BJ (cell line): ENCODE measurements at places on chromosomes 6 and 20. TPM values are rescaled to one million over a fixed set of nuclear protein-coding genes. Genes with fewer than 3 reads are reported as not detected.

DNA sequence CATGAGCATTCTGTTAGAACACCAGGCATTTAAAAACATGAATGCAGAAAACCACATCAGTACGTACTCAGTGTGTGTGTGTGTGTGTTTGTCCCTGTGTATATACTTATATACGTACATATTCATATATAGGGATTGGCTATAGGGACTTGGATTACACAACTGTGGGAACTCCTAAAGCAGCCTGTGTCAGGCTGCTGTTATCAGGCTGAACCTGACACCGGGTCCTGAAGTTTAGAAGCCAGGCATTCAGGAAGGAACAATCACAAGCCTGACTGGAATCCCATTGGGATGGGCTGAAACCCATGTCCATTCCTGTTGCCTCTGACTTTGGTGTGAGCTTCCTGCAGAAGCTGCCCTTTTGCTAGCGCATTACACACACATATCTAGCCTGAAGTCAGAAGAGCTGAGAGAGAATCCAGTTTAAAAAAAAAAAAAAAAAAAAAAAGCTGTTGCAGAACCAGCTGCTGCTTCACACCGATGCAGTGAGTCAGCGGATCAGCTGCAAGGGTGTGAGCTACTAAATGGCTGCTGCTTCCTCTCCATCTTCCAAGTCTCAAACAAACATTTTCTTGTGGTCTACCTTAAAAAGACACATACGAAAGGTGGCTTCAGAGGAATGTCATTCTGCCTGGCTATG lies 348.1 kb downstream of the THBS2 start:
- DNase-seq = no peak

- DNase-seq = no peak
Observed at GRCh38 chr6:21085643-21086042, 507.9 kb upstream of the SOX4 start.

DNA sequence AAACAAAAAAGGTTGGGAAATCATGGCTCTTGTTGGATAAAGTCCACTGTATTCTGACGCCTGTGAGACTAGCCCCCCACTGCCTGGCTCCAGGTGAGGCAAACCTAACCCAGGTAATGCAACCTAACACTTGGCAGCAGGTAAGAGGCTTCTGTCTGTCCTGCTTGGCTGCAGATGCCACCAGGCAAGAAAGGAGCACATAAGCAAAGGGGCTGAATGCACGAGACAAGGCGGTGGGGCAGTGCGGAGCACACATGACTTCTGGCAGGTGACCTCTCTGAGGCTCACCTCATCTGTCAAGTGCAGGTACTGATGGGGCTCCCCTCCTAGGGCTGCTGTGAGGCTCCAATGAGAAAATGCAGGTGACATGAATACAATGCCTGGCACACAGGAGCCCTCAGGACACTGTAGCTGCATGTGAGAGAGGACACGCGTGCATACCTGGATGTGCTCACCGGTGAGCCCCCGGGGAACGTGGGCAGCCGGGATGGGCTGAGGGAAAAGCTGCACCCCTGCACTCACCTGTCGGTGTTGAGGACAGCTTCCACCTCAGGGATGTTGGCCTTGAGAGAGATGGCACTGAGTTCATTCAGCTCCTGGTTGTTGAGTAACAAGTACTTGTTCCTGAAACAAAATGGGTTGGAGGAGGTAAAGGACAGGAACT lies 54.1 kb downstream of the MYH7B start:
- DNase-seq = no peak

DNA sequence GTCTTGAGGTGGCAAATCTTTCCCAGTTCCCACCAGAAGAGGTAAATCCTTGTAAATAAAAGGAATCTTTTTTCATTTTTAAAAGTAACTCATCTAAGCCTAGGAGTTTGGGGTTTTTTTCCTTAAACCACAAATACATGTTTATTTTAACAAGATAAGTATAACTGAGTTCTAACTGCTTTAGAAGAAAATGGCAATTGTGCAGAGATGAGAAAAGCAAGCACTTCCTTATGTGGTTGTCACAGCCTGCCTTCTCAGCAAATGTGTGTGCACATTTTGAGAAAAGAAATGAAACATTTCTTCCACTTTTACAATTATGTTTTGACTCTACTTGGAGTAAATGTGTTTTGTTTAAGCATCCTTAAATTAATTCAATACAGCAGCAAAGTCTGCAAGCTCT lies 17.7 kb downstream of the HCK start:
- no peak for DNase-seq

- no peak for DNase-seq
Observed at GRCh38 chr20:20446425-20447015, 78.6 kb downstream of the INSM1 start.

GRCh38 chr6:165849534-165850430 lies 186.7 kb upstream of the PDE10A start:
- DNase-seq = no peak

Gene IGF2R
- 27.1 and 39.4 TPM in 2 replicates for polyA plus RNA-seq

GRCh38 chr6:145829950-145830349 lies 15.4 kb upstream of the FBXO30 start:
- DNase-seq = no peak

Gene AHI1
- polyA plus RNA-seq = 7.9 and 15.8 TPM in 2 replicates

DNA sequence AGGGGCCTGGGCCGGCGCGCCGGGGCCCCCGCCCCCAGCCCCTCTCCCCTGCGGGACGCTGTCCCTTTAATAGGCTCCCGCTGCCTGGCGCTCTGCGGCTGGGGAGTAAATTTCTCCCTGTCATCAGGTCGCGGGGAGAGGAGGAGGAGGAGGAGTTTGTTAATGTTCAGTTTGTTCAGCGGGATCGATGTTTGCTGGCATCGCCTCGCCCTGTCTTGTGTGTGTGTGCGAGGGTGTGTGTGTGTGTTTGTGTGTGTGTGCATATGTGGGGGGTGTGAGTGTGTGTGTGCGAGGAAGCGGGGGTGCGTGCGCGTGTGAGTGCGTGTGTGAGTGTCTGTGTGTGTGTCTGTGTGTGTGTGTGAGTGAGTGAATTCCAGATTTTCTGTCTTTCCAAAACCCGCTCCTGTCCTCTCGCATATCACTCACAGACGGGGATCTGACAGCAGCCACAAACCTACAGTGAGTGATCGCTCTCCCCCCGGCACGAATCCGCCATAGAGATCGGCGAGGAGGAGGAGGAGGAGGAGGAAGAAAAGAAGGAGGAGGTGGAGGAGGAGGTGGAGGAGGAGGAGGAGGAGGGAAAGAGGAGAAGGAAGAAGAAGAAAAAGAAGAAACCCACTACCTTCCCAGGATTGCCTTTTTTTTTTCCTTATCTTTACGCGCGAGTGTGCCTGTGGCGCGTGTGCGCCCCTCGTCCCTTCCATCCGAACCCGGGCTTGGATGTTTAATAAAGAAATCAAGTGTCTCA lies at the start of gene TSHZ2:
TSHZ2 (plus strand) TSS at position 169 of the 748 bp plus-strand sequence. CDS start 936 bp downstream, outside the sequence.
- DNase-seq = no peak

DNA sequence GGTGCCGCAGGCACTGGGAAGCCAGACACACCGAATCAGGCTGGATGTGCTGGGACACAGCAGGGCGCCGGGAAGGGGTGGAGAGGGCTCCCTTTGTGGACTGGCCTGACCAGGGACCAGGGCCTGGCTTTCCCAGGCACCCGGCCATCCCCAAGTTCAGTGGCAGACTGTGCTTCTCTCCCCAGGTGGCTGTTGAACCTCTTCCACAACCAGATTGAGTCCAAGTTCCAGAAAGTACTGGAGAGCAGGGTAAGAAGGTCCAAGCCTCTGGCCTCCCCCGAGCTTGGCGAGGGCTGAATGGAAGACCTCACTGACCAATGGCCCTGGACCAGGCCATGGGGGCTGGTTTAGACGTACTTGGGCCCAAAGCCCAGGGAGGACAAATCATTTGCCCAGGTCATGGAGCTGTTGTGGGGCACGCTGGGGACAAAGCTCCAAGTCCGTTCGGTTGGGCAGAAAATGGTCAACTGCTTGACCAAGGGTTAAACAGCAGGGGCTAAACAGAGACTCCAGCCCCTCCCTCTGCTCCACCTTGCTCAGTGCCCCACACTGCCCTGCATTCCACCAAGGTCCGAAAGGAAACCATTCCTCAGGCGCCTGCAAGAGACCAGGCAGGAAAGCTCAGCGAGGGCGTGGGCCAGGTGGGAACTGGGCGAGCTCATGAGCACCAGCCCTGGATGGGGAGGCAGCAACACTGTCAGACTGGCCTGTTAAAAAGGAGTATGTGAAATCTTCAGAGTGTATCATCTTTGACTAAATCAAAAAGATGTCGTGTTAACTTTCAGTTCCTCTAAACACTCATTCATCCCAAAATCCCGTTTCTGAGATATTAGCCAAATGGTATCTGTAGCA lies 9.1 kb downstream of the LBP start:
- no peak for DNase-seq

GRCh38 chr6:8758412-8758811 lies 323.1 kb upstream of the SLC35B3 start:
- no peak for DNase-seq

GRCh38 chr6:162331911-162332310 lies 395.7 kb downstream of the PRKN start:
- no peak for DNase-seq

DNA sequence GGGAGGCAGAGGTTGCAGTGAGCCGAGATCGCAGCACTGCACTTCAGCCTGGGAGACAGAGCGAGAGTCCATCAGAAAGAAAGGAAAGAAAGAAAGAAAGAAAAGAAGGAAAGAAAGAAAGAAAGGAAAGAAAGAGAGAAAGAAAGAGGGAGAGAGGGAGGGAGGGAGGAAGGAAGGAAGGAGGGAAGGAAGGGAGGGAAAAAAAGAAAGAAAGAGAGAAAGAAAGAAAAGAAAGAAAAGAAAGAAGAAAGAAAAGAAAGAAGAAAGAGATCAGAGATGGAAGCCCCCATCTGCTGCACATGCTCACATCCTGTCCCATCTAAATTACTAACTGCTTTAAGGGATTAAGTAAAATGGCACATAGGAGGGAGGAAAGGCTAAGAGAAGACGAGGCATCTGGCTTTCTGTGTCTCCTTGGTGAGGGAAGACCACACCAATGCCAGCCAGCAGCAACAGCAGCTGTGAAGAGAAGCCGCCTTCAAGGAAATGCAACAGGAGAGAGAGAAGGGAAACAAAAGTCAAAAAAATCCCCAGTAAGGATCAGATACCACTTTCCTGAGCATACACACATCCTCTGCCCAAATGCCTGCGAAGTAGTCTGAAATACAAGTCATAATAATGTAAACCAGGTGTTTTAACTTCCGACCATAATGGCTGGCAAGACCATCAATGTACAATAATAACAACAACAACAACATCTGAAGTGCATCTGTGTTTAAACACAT lies 300.2 kb upstream of the JARID2 start:
- no peak for DNase-seq

DNA sequence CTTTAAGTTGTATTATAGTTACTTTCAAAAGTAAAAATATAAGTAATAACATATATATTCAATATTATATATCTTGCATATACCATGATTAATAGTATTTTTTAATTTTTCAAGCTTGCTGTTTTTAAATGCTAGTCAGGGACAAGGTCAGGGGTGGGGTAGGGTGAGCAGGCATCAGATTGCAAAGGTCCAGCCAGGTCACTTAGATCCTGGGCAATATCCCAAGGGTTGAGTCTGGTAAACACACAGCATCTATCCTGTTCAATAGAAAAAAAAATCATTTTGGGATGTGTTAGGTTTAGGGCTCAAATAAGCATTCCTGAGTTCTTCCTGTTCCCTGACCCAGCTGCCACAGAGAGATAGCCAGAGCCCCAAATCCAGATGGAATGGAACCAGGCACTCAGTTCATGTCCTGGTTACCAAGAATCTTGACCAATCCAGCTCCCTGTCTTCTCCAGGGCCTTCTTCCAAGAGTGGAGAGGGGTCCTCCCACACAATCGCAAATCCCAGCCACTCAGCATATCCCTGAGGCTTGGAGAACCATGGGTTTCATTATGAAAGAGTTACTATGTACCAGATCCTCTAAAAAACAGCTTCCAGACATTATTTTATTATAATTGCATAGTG lies 134.9 kb upstream of the TOP1 start:
- no peak for DNase-seq

Gene C20orf96
- 4.8 and 5.5 TPM in 2 replicates for polyA plus RNA-seq

Gene RAD21L1
- polyA plus RNA-seq = 0.06 and 0.18 TPM in 2 replicates

Gene MRPL14
- polyA plus RNA-seq = 58.4 TPM in 2 replicates

GRCh38 chr6:113104951-113105350 lies 752.2 kb upstream of the MARCKS start:
- DNase-seq = no peak

GRCh38 chr6:145875496-145876211 lies 61.1 kb upstream of the FBXO30 start:
- no peak for DNase-seq
